ENCODE measurements at places on chromosomes 12 and 14.

DNA sequence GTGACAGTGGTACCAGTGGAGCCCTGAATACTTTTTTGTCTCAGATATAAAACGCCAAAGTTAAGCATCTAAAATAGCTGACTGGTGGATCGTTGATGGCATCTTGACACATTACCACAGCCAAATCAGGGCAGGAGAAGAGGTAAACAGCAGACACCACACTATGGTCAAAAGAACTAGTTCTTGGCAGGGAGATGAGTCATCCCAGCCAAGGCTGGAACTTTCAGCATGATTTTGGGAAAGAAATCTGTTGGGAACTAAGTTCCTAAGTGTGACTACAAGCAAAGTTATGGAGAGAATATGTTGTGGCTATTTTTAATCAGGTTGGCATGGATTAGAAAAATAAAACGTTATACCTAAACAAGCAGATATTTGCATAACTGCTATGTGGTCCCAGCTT, 36.9 kb downstream of the LGR5 start:
- DNase-seq: no peak

GRCh38 chr12:119772431-119772830, 104.5 kb downstream of the PRKAB1 start:
- DNase-seq: no peak

DNA sequence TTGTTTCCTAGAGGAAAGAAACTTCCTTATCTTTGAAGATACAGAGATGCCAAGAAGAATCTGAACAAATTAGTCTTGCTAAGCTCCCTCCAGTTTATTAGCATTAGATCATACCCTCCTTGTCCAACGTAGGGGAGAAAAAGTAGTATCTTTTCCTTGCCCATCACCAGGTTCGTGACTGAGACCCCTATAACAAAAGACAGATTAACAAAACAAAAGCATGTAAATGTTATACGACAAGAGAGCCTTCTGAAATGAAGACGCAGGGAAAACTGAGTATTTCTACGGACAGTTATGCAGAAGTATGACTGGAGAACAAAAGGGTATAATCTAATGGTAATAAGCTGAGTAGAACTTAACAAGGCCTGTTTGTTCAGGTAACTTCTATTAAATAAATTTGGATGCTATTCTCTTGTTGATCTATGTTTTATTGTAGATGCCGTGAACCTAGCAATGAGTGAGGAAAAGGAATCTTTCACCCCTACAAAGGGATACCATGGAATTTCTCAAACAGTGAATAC, 2.9 kb upstream of the CLEC7A start:
- no peak for DNase-seq

- no peak for DNase-seq
These were observed 33.5 kb downstream of the SMCO2 start for GRCh38 chr12:27480016-27480415.

GRCh38 chr12:30462249-30462648, 233.4 kb downstream of the IPO8 start:
- no peak for DNase-seq

DNA sequence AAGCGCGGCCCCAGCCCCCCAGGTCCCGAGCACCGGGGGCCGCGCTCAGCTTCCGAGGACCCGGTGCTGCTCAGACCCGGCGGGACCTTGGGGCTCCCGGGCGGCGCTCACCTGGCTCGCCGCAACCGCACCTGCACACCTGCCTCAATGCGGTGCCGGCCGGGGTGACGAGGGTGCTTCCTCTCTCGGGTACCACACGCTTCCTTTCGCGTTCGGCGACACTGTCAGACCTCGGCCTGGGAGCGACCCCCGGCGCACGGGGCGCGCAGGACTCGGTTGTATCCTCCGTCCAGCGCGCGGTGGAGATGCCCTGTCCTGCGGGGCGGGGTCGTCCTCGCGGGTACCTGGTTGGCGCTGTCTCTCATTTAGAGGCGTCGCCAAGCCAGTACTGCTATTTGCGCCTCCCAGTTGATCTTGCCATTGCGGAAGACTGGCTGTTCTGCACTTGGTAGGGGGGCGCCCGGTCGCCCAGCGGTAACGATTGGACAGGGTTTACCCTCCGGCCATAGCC, 718 bp downstream of the PACS2 start:
- no peak for DNase-seq

DNA sequence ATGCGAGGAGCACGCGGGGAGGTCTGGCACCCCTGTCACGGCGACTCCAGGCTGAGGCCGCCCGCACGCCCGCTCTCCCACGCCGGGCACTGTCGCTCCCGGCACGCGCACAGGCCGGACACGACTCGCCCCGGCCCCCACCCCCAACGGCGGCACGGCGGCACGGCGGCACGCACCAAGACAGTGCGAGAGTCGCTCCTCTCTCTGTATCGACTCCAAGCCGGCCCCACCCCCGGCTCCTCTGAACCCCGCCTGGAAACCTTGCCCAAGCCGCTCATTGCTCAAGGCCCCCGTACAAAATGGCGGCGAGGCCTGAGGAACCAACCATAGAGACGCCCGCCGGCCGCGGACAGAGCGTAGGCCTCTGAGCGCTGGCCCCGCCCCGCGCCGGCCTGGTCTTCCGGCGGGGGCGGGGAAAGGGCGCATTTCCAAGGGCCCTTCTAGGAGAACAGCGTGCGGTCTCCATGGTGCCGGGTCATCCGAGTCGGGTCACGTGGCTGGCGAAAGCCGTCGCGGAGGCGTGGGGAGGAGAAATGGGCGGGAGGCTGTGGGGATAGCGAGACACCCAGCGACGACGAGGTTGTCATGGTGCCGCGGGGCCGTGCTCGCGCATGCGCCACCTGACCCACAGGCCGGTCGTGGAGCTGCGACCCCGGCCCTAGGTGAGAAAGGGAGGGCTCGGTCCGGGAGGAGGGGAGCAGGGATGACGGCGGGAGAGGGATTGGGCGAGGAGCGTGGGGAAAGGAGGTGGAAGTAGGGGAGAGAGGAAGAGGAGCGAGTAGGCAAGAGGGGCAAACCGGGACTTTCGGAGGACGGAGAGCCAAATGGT, at the start of gene CIPC:
Gene CIPC (plus strand): TSS at position 559 of the 829 bp plus-strand sequence. CDS start 7,451 bp downstream, outside the sequence.
- peak; percentile 93 for DNase-seq

DNA sequence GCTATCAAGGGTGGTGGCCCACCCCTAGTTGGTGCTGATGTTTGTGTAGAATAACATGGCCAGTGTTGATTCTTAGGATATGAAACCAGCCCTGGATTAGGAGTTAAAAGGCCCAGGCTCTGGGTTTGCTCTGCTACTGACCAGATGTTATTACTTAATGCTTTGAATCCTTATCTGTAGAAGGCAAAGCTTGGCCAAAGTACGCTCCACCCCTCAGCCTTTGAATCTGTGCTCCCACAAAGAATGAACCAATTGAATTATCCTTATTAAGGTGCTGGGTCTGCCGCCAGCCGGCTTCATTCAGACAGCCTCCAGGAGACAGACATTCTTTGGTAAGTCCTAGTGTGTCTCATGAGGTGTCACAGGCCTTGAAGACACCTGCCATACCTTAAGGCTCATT, 41.8 kb downstream of the AKAP3 start:
- no peak for DNase-seq

- DNase-seq: no peak
These were observed 100.2 kb upstream of the ALX1 start for GRCh38 chr12:85179680-85180270.

- no peak for DNase-seq
These were observed 677 bp downstream of the ATP2A2 start for GRCh38 chr12:110281549-110282299.

DNA sequence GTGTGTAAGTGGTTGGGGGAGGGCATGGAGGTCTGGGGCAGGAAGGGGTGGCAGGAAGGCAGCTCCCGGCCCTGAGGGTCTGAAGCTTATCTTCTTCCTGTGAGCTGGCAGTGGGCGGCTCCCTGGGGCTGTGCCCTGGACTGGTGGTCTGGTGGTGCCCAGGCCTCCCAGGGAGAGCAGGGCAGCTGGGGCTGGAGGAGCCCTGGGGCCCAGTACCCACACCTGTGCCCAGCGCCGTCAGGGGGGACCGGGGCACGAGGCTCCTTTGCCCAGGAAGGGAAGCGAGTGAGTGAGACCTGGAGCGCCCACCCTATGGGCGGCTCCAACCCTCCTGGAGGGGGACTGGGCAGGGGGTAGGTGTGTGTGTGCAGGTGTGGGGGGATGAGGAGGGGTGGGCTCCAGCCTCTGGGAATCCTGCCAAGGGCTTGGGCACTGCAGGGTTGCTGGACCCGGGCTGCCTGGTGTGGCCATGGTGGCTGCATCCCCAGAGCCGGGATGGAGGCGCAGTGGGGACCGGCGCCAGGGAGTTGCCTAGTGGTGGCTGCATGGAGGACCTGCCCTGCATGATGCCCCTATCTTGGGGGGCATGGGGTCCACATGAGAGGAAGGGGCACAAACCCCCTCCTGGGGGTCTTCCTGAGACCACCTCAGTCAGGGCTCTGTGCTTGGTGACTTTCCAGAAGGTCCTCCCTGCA, 353.6 kb downstream of the TMEM121 start:
- DNase-seq: no peak

GRCh38 chr12:104672501-104673265, 215.9 kb downstream of the CHST11 start:
- DNase-seq: no peak

- DNase-seq: no peak
These were observed 68.2 kb downstream of the PLEKHG3 start for GRCh38 chr14:64772397-64772950.

DNA sequence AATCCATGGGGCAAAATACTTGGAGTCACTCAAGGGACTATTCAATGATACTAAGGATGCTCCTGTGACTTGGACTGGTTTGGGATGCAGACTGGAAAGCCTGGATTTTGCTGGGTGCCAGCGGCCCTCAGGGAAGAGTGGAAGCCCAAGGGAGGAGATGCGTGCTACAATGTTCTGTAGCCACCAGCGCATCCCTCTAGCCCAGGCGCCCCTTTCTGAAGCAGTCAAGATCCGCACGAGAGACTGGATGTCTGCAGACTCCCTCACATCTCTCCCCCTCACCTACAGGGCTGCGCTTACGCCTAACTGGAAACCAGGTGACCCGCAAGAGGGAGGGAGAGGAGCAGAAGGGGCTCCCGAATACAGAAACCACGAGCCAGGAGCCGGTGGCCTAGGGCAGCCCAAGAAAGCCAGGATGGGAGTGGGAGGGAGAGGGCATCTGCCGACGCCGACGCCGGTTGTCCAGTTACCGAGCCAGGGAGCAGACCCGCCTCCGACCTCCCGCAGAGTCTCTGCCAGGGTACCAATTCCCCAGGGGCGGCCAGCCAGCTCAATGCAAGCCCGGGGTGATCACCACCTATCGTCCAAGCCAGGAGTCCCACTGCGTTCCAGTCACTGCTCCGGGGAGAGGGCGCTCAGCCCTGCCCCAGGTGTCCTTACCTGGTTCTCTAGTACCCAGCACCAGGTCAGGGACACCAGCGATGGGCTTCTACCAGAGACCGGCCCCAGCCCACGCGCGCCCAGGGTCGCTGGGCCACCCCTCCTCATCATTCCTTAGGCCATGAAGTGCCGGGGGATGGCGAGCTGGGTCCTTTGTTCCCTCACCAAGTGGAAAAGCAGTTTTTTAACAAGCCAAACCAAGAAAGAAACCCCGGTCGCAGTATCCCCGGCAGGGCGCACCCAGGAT, 1.2 kb downstream of the NTN4 start:
- DNase-seq: no peak

- DNase-seq: no peak
These were observed 36.8 kb downstream of the PLXNC1 start for GRCh38 chr12:94184995-94185719.

GRCh38 chr12:128078301-128078971, 188.5 kb upstream of the TMEM132C start:
- no peak for DNase-seq

- no peak for DNase-seq
These were observed 124.0 kb upstream of the NCOR2 start for GRCh38 chr12:124691429-124691828.

DNA sequence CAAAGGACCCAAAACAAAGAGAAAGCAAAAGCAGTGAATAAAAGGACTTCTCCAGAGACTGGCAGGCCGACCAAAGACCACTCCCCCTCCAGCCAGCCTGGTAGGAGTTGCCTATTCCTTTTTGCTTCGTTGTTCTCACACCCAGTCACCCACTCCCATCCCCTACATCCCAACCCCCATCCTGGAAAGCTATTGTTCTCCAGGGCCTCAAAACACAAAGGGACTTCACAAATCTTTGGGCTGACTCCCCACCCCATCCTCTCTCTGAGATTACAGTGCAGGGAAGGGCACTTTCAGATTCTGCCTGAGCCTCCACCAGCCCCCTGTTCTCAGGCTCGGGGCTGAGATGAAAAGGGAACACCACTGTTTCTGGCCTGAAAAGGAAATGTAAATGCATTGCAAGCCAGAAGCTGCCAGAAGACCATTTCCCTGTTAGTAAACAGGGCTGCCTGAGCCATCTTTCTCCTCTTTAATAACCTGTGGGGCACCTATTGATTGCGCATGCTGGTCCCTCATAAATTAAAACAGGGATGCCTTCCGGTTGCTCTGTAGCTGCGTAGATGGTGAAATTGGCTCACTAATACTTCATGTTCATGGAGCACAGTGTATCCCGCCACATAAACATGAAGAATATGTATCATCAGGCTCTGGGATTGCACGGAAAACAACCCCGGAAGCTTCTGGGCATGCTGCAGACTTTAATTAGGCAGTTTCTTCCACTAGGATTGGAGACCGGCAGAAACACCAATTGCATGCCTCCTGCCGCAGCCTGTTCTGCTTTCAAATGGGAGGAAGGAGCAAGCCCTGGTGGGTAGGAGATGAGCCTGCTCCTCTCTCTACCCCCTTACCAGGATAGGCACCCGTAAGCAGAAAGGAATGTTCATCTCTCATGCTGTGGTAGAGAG, 130.3 kb upstream of the FUT8 start:
- no peak for DNase-seq

DNA sequence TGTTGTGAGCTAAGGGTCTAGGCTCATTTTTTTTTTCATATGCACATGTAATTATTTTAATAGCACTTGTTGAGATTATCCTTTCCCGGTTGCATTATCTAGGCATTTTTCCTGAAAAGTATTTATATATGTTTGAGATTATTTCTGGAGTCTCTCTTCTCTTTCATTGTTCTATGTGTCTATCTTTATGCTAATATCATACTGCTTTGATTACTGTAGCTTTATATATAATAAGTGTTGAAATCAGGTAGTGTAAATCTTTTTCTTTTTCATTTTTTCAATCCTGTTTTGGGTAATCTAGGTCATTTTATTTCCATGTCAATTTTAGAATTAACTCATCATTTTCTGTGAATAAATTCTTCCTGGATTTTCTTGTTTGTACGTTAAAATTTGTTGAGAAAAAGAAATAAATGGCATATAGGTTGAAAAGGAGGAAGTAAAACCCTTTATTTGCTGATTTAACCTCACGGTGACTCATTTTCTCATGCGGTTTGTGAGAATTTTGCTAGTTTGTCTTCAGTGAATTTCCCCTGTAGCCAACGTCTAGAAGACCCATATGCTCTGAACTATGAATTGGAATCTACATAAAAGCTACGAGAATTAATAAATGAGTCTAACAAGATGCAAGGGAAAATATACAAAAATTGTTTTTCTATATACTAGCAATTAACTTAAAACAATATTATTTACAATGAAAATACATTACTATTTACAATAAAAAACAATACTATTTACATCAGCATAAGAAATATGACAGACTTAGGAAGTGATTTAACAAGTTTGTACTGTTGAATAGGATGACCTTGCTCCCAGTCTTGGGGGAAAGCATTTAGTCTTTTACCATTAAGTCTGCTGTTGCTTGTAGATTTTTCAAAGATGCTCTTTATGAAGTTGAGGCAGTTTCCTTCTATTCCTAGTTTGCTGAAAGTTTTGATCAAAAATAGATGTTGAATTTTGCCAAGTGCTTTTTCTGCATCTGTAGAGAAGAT, 105.0 kb downstream of the SNAPC1 start:
- peak; percentile 22 for DNase-seq
